AG09309 (cell line): ENCODE measurements at places on chromosomes 1 and 21.

DNA sequence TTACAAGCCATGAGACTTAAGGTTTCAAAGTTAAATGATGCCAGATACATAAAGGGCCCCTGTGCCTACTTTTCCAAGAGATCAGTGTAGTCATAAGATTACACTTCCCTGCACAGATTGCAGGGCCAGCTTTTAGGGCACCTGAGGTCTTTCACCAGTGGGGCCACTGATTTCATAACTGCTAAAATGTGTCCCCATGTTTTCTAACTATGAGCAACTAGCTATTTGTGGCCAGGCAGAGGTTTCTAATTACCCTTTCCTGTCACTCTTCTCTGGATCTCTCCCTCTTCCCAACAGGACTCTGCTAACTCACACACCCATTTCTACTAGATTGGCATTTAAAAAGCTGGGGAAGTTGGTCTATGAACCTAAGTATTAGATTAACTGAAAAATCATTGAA, 207.1 kb upstream of the SGIP1 start:
- no peak for DNase-seq

DNA sequence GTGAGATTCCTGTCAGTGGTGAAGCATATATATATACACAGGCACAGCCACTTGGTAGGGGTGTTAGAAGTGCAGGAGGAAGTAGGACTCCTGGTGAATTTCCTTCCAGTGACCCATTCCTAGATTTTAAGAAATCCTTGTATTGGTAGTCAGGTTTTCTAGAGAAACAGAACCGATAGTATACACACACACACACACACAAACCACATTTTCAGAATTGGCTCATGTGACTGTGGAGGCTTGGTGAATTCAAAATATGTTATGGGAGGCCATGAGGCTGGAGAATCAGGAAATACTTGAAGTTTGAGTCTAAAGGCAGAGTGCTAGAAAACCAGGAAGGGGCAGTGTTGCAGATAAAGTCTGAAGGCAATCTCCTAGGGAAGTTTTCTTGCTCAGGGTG, 114.2 kb downstream of the FCRL5 start:
- peak; percentile 10 for DNase-seq

GRCh38 chr1:181033128-181033798, 520 bp upstream of the MR1 start:
- DNase-seq, result no peak

DNA sequence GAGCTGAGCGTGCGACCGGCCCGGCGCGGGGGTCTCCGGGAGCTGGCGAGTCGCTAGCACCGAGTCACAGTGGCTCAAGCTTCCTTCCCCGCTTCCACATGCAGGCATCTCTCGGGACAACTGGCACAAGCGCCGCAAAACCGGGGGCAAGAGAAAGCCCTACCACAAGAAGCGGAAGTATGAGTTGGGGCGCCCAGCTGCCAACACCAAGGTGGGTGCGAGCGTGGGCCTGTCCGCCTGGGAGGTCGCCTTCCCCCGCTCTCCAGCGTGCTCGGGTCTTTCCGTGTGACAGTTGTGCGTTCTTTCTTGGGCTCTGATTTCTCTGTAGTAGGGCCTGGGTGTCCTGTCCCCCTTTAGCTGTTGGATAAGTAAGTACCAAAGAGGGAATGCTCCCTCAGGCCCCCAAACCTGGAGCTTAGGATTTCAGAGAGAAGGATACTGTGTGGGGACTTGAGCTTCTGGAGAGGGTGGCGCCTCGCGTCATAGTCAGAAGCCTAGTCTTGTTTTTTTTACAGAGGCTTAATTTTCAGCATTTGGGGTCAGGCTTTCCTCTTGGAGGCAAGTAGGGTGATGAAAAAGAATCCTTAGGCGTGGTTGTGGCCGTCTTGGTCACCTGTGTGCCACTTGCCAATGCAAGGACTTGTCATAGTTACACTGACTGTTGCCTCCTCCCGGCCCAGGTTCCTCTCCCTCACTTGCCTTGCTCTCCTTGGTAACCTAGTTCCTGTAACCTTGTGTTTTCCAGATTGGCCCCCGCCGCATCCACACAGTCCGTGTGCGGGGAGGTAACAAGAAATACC, 790 bp downstream of the RPS8 start:
- no peak for DNase-seq

DNA sequence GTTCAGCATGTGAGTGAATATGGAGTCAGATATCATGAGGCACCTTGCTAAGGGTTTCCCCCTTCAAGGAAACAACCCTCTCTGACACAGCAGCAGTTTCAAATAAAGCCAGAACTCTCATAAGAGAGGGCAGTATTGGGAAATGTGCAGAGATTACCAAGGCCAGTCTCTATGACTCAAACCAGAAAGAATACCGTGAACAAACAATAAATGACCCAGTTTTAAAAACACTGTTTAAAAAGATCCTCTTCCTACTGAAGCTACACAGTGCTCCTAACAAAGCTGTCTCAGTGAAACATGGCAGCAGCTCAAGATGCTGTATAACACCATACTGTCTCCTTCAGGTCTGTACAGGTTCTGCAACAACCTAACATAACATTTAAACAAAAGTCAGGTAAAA, 102.6 kb downstream of the KIAA0319L start:
- DNase-seq, result peak; percentile 75

DNA sequence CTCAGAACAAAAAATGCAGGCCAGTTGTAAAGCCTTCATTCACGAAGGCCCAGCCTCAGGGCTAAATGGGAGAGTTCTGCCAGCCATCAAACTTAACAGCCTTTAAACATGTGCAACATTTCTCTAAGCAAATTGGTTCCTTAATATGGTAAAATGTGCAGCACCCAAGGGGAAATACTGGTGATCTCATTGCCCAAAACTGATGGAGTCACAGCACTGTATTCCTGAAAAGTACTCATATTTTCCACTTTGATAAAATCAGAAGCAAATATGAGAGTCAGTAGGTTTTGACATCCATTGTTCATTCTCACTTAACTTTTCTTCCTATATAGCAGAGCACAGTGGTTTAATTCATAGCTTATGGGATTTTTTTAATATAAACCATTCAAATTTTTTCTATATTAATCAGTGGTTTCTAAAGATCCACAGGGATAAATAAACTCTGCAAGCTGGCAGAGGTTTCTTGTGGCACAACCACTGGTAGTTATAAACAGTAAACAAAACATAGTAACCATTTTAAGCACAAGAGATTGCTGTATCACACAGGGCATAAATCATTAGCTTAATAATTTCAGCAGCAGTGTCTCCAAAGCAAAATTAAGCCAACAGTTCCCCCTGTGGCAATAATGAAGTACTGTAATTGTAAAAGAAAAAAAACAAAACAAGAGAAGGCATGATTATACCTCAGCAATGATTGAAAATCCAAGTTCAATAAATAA, 106.9 kb upstream of the LYPLAL1 start:
- peak; percentile 46 for DNase-seq

DNA sequence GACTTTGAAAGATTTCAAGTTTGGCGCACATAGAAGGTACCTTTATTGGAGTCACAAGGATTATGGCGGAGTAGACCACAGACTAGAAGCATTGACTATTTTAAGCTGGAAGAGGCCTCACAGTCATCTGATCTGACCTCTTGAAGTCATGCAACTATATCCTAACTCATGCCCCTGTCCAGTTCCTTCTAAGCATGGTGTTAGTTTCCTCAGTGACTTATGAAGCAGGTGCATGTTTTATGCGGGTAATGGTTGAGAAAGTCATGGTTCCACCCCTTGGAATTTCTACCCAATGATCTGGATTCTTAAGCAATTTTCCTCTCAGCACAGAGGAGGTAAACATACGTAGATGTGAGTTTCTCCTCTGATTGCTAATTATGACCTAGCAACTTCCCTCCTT, 11.7 kb downstream of the OLFML3 start:
- DNase-seq, result no peak
